RKO (cell line): ENCODE measurements at places on chromosomes 12 and 14.

DNA sequence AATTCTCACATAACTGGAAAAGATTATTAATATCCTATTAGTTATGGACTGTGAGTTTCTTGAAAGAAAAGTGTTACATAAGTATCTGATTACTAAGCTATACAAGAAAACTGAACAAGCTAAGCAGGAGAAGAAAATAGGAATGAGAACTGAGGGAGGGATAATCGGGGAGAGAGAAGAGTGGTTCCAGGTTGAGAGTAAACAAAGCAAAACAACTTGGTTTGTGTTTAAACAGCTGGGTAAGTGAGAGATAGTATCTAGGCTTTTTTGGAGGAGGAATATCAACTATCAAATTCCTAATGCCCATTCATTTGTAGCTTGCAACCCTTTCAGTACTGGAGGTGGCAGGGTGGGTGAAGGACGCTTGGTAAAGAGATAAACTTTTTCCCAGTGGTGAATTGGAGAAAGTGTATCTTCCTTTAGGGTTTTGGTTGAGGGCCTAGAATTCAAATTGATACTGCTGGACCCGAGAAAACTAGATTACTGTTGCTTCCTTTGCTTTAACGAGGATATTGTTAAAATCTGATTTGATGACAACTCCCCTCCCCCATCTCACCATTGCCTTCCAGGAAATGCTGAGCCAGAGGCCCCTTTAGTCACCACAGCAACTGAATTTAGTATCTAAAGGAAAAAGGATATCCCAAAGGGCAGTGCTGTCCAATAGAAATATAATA, 2.0 kb upstream of the SLC2A3 start:
- peak; percentile 34 for DNase-seq

DNA sequence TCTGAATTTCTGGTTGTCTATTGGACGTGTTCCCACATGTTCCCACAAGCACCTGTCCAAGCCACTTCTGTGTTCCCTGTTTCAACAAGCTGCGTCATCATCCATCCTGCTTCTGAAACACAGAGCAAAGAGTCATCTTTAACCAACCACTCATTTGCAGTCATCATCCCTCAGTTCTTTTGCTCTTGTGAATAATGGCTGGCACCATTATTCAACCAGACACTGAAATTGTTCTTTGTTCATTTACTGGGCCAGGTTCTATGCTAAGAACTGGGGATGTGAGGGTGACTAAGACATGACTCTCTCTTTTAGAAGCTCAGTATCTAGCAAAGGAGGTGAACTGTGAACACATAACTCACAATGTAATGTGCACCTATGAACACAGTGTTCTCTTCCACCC, 40.7 kb upstream of the ANO4 start:
- DNase-seq, result no peak

GRCh38 chr12:68481181-68481941, 129.3 kb upstream of the RAP1B start:
- DNase-seq, result no peak

- peak; percentile 64 for DNase-seq
These were observed 137.7 kb downstream of the SPTSSA start for GRCh38 chr14:34324363-34324795.

DNA sequence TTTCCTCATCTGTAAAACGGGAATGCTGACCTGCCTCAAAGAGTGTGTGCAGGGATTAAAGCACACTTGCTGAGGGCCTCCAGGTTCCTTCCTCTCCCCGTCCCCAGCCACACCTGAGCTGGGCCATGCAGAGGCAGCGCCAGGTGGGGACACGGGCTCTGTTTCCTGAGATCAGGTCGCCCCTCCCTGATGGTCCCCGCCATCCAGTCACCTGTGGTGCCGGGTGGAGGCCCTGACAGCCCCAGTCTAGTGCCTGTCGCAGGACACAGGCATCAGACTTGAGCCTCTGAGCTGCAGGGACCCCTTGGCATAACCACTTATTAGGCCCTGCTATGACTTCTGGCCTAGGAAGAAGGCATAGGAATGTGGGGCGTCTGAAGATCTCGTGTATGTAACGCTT, 12.5 kb downstream of the CHGA start:
- no peak for DNase-seq

GRCh38 chr12:2876431-2877046, 435 bp downstream of the FOXM1 start:
- peak; percentile 64 for DNase-seq

GRCh38 chr12:1670358-1671268, 20.3 kb upstream of the ADIPOR2 start:
- DNase-seq, result no peak

- peak; percentile 4 for DNase-seq
These were observed 83.7 kb downstream of the HEATR5A start for GRCh38 chr14:31336646-31337045.

- peak; percentile 8 for DNase-seq
These were observed 1.1 kb downstream of the GCH1 start for GRCh38 chr14:54901380-54902142.

DNA sequence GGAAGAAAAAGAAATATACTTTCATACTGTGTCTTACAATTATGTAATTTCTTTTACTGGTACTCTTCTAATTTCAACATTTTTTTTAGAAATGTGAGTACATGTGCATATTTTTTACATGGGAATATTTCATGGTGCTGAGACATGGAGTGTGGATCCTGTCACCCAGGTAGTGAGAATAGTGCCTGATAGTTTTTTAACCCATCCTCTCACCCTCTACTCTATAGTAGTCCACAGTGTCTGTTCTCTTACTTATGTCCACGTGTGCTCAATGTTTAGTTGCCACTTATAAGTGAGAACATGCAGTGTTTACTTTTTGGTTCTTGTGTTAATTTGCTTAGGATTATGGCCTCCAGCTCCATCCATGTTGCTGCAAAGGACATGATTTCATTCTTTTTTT, 548.8 kb downstream of the AACS start:
- no peak for DNase-seq

DNA sequence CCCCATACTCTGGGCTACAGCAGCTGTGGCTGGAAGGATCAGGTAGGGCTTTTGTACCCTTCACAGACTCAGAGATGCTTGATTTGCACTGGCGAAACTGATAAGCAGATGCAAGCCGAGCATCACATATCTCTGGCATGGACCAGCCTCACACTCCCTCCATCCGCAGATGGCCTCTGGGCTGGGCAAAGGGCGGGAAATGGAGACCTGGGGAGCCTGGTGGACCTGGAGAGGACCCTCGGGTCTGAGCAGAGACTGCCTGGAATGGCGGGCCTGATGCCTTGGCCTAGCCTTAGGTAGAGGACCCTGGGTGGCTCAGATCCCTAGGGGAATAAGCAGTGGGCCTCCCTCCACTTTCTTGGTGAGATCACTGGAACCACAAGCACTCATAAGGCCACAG, 53.2 kb downstream of the GALNT16 start:
- no peak for DNase-seq

DNA sequence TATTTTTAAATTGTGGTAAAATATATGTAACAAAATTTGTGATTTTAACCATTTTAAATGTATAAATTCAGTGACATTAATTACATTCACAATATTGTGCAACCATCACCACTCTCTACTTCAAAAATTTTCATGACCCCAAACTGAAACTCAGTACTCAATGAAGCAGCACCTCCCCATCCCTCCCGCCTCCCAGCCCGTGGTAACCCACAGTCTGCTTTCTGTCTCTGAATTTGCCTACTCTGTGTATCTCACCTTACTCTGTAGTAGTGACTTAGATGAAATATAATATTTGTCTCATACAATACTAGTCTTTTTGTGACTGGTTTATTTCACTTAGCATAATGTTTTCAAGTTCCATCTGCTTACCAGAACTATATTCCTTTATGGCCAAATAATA, 36.2 kb downstream of the EML1 start:
- DNase-seq, result no peak

GRCh38 chr14:74326369-74327152, 21.7 kb upstream of the VRTN start:
- no peak for DNase-seq

GRCh38 chr12:51683763-51684357, 92.8 kb downstream of the SCN8A start:
- no peak for DNase-seq

DNA sequence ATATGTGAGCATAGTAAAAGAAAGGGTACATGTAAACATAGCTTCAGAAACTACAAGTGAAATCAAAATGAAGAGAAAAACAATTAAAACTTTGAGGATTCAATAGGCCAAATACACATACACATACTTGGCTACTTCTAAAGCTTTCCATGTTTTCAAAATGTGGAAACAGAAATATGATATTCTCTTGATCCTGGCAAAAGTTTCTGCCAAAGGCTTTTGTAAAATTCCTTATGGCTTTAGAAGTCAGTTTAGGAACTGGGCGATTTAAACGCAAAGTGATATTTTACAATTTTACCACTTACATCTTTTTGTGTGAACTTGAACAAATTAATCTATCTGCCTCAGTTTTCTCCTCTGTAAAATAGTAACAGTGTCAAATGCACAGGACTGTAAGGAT, 756.4 kb downstream of the C12orf50 start:
- no peak for DNase-seq
